ENCODE measurements at places on chromosomes 13 and 19.

GRCh38 chr13:51923983-51924539 is 62.3 kb downstream of the CCDC70 start:
- DNase-seq: no peak

GRCh38 chr13:39353988-39354387 is 249.0 kb downstream of the LHFPL6 start:
- no peak for DNase-seq

- DNase-seq: no peak
Measured at GRCh38 chr13:34152409-34152808, 334.5 kb downstream of the RFC3 start.

DNA sequence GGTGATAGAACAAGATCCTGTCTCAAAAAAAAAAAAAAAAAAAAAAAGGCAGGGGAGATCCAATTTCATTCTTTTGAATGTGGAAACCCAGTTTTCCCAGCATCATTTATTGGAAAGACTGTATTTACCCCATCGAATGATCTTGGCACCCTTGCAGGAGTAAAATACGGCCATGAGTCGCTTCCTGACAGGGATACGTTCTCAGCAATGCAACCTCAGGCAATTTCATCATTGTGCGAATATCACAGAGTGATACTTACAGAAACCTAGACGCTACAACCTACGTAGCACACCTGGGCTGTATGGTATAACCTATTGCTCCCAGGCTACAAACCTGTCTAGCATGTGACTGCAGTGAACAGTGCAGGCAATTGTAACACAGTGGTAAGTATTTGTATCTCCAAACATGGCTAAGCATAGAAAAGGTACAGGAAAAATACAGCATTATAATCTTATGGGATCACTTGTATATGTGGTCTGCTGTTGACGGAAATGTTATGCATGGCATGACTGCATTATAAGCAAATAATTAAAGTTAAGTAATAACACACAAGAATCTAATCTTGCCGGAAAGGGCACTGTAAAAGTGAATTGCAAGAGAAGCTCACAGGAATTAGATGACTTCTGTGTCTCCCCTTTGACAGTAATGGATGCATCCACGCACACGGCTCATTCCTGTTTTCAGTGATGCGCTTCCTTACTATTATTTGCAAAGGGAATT is 24.1 kb downstream of the RFX2 start:
- no peak for DNase-seq

GRCh38 chr19:28869459-28869858 is 343.5 kb downstream of the UQCRFS1 start:
- DNase-seq: no peak

- no peak for DNase-seq
Measured at GRCh38 chr13:70630247-70630646, 522.0 kb upstream of the KLHL1 start.

GRCh38 chr13:52399708-52400107 is 6.3 kb downstream of the THSD1 start:
- no peak for DNase-seq

- DNase-seq: no peak
Measured at GRCh38 chr13:59425211-59425741, 738.5 kb downstream of the DIAPH3 start.

Measured in neural crest cell (in vitro differentiated cells).